NCI-H1694 treated with DMSO at 0.1 percent for 48 hours (cell line): ENCODE measurements at places on chromosomes 4 and X.

- DNase-seq: no peak
These were observed 145.5 kb upstream of the MAMLD1 start for GRCh38 chrX:150217609-150218008.

GRCh38 chr4:11424000-11424399 is 4.7 kb downstream of the HS3ST1 start:
- peak; percentile 77 for DNase-seq

GRCh38 chrX:54171527-54172250 is 11.4 kb downstream of the FAM120C start:
- no peak for DNase-seq

- DNase-seq: no peak
These were observed at the start of gene FGFBP2 for GRCh38 chr4:15963001-15963451. TSS of gene FGFBP2 (minus strand) at chr4:15963175. CDS start at chr4:15963129, 46 bp downstream.

- DNase-seq: no peak
These were observed 648.8 kb downstream of the SPOCK3 start for GRCh38 chr4:166585491-166585890.

- no peak for DNase-seq
These were observed 674 bp downstream of the SEC24B start for GRCh38 chr4:109434007-109434971.

DNA sequence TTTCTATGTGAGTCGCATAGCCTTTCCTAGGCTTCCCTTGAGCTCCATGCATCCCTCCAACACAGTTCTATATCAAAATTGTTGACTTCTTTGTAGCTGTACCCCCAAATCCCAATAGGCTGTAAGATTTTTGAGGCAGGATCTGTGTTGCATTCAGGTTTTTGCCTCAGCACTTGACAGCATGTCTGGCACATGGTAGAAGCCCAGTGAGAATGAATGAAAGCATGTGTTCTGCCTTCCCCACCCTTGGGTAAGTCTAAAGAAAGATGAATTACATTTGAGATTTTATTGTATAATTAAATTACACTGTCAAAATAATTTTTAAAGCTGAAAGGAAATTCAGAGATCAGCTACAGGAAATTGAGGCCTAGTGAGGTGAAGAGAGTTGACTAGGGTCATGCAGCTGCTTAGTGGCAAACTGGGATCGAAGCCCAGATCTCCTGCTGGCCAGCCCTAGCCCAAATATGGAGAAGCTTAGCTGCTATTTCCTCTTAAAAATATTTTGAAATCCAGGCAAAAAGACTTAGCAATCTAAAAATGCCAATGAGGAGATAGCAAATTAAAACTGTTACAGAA is 122.5 kb downstream of the SPATA18 start:
- DNase-seq: no peak

- no peak for DNase-seq
These were observed 51.7 kb upstream of the VEGFC start for GRCh38 chr4:176844448-176844847.

- DNase-seq: peak; percentile 26
These were observed 485 bp downstream of the AADAT start for GRCh38 chr4:170089274-170089667.

DNA sequence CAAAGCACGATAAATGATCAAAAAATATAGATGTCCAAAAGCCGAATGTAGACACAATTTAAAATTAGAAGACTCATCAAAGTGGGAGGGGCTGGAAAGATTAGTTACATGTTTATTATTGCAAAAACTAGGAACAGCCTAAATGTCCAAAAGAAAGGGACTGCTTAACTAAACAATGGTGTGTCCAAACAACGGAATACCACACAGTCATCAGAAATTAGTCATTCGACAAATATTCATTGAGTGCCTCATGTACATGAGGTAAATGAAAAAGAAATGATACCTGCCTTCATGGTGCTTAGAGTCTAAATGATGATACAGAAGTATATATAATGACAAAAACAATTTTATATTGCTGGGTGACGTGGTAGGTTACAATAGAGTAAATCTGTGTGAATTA is 139.7 kb downstream of the MAML3 start:
- DNase-seq: no peak

- DNase-seq: no peak
These were observed 35.0 kb downstream of the OPHN1 start for GRCh38 chrX:68398291-68398690.
